C1 segment of cervical spinal cord (tissue), 14 donors: ENCODE measurements at places on chromosomes 6 and 20.

DNA sequence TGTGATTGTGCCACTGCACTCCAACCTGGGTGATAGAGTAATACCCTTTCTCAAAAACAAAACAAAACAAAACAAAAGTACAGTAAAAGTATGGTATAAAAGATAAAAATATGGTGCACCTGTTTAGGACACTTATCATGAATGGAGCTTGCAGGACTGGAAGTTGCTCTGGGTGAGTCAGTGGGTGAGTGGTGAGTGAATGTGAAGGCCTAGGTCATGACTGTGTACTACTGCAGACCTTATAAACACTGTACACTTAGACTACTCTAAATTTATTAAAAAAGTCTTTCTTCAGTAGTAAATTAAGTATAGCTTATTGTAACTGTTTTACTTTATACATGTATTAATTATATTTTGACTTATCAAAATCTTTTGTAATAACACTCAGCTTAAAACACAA is 46.0 kb downstream of the ZFP64 start:
- DNase-seq, result no peak

DNA sequence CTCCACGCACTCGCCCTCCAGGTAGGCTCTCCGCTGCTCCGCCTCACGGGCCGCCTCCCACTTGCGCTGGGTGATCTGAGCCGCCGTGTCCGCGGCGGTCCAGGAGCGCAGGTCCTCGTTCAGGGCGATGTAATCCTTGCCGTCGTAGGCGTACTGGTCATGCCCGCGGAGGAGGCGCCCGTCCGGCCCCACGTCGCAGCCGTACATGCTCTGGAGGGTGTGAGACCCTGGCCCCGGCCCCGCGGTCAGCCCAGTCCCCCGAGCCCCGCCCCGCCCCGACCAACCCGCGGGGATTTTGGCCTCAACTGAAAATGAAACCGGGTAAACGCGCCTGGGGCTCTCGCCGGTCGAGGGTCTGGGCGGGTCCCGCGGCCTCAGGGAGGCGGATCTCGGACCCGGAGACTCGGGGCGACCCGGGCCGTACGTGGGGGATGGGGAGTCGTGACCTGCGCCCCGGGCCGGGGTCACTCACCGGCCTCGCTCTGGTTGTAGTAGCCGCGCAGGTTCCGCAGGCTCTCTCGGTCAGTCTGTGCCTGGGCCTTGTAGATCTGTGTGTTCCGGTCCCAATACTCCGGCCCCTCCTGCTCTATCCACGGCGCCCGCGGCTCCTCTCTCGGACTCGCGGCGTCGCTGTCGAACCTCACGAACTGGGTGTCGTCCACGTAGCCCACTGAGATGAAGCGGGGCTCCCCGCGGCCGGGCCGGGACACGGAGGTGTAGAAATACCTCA is 598 bp downstream of the HLA-B start:
- peak; percentile 39 for DNase-seq

DNA sequence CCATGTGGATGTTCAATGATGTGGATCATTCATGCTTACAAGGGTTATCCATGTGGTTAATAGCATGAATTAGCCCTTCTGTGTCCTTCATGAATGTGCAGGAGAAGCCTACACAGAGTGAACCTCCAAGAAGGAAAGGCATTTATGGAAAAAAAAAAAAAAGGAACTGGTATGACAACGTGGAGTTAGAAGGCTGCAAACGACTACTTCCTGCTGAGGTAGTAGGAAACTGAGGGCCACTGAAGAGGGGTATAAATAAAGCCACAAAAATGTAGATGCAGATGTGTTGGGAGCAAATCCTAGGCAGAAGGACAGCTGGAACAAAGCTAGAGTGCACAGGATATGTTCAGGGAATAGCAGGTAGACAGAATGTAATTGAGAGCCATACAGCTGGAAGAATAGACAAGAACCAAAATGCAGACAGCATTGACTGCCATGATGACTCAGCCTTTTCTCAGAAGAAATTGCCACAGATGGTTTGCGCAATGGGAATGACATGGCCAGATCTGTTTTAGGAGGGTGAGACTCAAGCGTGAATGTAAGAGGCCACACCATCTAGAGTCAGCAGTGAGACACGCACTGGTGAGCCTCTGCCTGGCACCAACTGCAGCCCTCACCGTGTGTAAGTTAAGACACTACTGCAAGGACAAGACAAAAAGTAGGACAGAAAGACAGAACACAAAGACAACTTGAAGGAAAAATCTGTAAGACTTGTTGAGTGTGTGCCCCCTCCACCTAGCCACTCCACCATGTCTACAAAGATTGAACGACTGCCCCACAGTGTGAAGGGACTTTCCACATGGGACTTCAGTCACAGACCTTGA is 79.8 kb downstream of the KIF13A start:
- peak; percentile 35 for DNase-seq

GRCh38 chr20:38628580-38629470 is 27.2 kb downstream of the ARHGAP40 start:
- no peak for DNase-seq

GRCh38 chr20:63843222-63843621 is 12.2 kb upstream of the ZBTB46 start:
- DNase-seq, result no peak
